G401 (cell line): ENCODE measurements at places on chromosomes 5 and 9. TPM values are rescaled to one million over a fixed set of nuclear protein-coding genes. Genes with fewer than 3 reads are reported as not detected.

PCDHB2 gene
- total RNA-seq: 11.6 and 17.6 TPM in 2 replicates

TMEM252 gene
- total RNA-seq: not detected in 2 replicates

COQ4 gene
- total RNA-seq: 35.0 and 44.3 TPM in 2 replicates

GLRA1 gene
- not detected in 2 replicates for total RNA-seq

ZNF366 gene
- total RNA-seq: not detected in 2 replicates

LTC4S gene
- 7.1 and 9.4 TPM in 2 replicates for total RNA-seq

FGD3 gene
- 0.06 TPM in 1 of 2 replicates, not detected in the other for total RNA-seq

RANBP3L gene
- total RNA-seq: not detected in 2 replicates

HAVCR2 gene
- total RNA-seq: not detected in 2 replicates

IL5 gene
- total RNA-seq: not detected in 2 replicates

DNA sequence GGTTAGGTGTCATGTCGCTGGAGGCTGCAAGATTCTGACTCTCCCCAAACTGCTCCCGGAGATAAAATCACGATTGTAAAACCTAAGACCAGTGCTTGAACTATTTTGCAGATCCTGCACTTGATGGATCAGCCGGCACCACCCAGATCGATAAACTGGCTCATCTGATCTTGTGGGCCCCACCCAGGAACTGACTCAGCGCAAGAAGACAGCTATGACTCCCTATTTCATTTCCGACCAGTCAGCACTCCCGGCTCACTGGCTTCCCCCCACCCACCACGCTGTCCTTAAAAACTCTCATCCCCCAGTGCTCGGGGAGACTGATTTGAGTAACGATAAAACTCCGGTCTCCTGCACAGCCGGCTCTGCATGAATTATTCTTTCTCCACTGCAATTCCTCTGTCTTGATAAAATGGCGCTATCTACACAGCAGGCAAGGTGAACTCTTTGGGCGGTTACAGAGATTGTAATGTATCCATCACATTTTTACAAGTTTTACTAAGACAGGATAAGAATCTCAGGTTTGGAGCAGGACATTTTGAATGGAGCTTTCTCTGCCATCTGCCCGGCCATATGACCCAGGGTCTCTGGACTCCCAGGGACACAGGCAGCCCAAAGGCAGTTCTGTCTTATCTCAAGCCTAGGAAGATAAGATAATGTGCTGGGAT lies 10.6 kb upstream of the PPP1R26 start:
- no peak for DNase-seq

DNA sequence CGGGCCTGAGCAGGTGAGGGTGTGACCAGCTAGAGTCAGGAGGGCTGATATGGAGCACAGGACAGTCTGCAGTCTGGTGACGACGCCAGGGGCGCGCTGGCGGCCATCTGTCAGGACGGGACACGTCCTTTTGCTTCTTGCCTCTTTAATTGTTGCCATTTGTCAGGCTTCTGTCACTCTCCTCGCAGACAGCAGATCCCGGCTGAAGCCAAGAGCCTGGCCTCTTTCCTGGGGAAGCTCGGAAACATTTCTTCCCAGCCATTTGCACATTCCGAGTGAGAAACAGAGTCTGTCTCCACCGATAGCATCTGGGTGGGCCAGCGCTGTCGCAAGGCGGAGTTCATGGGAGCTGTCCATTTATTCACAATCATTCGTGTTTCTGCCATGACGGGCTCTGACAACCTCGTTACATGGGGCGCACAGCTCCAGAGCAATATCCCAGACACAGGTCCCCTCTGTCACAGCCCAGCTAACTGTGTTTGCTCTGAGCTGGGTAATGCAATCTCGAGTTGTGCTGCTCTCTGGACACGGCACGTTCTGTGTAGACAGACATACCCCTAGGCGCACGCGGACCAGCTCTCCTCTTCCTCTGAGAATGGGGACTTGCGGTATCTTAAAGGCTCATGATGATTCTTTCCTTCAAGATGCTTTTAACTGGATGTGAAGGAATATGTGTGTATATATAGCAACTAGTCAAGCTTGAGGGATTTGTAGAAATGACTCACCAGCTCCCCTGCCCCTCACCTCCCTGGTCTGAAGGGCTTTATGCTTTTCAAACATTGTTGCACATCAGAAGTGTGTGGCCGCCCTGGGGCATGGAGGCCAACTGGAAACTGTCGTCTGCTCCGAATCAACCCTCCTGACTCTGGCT lies 105.3 kb upstream of the FCN2 start:
- peak; percentile 54 for DNase-seq

GRCh38 chr9:122961139-122961538 lies 20.3 kb downstream of the RABGAP1 start:
- DNase-seq: no peak

- DNase-seq: no peak
These were observed 114.7 kb downstream of the TMEM232 start for GRCh38 chr5:110611817-110612216.

DNA sequence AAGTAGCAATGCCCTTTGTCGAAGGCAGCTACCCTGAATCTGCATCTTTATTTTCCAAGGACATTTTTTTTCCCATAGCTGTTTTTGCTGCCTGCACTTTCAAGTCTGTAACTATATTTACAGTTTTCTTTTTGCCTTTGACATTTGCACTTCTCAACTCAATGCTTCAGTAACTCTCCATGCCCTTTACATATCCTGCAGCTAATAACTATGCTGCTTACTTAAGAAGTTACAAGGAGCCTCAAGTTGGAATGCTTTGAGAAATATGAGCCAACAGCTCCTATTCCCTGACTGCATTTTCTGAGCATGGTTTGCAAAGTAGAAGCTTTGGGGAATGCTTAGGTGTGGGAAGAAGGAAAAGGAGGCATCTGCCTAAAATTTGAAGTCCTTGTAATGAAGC lies 194.8 kb upstream of the TRPC7 start:
- no peak for DNase-seq

DNA sequence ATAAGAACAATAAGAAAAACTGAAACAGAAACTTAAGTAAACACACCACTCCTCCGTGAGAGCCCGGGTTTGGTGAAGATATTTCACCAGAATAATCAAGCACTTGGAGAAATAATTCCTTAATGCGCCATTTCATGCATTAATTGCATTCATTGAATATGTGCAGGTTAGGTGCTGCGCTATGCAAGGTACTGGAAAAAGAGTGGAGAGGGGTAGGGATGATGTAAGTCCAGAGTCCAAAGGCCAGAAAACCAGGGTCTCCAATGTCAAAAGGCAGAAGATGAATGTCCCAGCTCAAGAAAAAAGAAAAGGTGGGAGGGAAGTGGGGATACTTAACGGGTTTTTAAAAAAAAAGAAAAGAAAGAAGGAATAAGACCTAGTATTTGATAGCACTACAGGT lies 669 bp upstream of the ZFP37 start:
- DNase-seq: no peak

GRCh38 chr9:98184326-98184725 lies 8.1 kb downstream of the CORO2A start:
- no peak for DNase-seq

- DNase-seq: no peak
These were observed 421.0 kb downstream of the GADD45G start for GRCh38 chr9:90025816-90026215.

GRCh38 chr9:21906881-21907280 lies 87.3 kb downstream of the CDKN2A start:
- no peak for DNase-seq

DNA sequence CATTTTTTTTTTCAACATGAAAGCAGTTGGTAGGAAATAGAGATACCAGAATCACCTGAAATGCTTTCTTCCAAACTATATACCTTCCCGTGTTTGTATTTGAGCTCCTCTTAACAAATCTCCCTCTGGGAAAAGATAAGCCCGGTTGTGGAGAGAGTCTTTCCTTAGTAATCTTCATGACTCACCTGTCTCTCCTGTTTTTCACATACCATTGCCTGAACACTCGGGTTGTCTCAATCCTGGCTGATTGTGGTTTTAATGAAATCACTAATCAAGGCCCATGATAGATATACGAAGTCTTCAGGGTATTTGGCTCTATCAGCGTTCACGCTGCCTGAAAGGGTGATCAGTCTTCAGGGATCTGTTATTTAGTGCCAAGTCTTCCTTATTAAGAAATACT lies 136.7 kb downstream of the MAN2A1 start:
- no peak for DNase-seq

DNA sequence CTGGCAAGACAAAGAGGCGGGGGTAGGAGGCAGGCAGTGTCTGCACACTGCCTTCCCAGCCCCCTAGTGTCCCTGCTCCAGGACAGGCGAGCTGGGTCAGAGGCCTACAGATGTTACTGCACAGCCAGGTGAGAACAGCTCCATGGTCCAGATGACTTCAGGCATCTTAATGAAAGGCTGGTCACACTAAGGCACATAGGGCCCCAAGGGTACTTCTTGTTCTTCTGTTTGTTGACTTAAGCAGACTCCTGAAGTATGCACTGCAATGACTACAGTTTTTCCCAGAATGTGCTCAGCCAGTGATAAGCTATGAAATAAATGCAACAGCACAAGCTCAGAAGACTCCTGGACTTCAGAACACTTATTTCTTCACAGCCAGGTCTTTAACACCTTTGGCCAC lies 27.4 kb downstream of the ATPSCKMT start:
- DNase-seq: no peak

DNA sequence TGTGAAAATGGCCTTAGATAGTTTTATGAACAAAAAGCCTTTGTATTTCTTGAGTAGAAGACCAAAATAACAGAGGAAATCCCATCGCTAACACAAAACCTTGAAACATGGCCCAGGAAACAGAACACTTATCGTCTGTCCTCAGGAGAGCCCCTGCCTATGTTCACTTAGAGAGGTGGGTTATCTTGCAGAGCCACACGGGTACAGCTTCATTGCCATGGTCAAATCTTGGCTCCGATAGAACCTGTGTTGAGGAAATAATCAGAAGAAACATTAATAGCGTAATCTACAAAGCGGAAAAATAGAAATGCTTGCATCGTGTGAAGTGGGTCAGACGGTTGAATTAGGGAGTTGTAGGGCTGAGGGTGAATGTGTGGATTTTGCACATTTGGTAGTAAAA lies 216.1 kb downstream of the MAST4 start:
- DNase-seq: no peak

DNA sequence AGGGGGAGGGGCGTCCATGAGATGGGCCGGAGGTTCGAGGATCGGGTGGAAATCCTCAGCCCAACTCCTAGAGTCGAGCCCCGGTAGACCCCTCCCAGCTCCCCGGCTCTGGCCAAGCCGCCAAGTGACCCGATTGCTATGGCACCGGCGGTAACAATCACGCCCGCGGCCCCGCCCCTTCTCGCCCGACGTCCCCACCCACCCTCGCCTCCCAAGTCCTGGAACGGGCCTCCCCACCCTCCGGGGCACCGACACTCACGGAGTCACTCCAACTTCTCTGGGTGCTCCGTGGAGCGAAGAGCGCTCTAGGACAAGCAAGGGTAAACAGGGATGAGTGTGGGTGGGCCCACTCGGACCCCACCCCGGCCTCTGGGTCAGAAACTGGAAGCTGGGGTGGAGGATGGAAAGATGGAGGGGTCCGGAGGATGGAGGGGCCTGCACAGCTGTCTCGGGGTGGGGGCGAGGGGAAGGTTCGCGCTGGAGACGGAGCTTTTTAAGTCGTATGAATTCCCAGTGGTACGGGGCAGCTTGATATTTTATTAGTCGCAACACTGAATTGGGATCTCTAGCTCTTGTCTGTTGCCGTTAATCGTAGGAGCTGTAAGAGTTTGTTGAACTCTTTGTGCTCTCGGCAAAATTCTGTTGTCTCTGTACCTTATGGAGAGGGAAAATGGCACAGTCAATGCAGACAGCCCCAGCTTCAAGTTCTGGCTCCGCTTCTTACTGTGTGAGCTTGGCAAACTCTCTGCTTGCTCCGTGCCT lies at the start of gene SPACA9:
Gene SPACA9, plus strand, starts transcription at position 204 of the 762 bp plus-strand sequence. CDS start 5,050 bp downstream, outside the sequence.
- peak; percentile 51 for DNase-seq
